Pulmonary artery endothelial cell (primary cell): ENCODE measurements at places on chromosomes 5 and 9. TPM values are rescaled to one million over a fixed set of nuclear protein-coding genes. Genes with fewer than 3 reads are reported as not detected.

Gene CDC25C
- total RNA-seq = 6.0 and 15.5 TPM in 2 replicates

Gene ANKRD20A1
- 1.3 and 1.6 TPM in 2 replicates for total RNA-seq

Gene FTMT
- not detected in 2 replicates for total RNA-seq

Gene ZBTB26
- 2.7 and 3.8 TPM in 2 replicates for total RNA-seq

Gene SLC1A1
- 17.4 and 24.0 TPM in 2 replicates for total RNA-seq
